Activated gamma-delta T cell treated with Interleukin-2 at 50 U/mL for 16 hours (primary cell): ENCODE measurements at places on chromosomes 12 and 14.

DNA sequence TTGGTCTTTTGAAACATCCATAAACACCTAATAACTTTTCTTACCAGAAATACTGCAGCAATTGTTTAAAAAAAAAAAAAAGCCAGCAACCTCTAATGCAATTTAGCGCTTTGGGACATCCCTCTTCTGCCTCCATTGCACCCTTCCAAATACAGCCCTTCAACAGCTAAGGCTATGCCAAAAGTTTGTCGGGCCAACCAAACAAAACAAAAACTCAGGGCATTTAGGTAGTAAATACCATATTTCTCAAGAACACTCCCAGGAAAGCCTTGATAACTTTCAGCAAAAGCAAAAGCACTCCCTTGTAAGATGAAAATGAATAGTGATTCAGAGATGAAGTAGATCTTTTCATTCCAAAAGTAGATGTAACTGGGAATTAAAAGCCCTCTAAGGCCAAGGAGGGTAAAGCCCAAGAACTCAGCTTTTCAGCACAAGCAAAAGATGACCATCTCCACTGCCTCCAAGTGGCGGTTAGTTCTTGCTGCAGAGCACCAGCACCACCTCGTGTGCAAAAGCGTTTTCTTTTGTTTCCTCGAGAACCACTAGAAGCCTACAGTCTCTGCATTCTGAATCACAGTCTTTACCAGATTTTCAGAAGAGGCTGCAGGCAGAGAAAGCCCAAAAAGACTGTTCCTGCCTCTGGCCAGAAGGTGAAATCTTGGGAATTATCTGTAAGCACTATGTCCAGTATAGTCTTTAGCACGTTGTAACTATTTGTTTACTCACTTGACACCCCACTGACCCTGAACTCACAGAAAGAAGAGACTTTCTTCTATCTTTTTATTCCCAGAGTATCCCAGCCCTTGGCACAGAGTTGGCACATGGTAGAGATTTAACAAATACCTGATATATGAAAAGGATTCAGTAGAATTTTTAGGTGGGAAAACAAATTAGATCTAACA lies 53.1 kb downstream of the SIX6 start:
- no peak for DNase-seq

GRCh38 chr12:68454892-68455291 lies 122.7 kb upstream of the MDM1 start:
- DNase-seq: no peak

- no peak for DNase-seq
Measured at GRCh38 chr14:81033698-81034240, 78.3 kb downstream of the TSHR start.

- DNase-seq: peak; percentile 6
Measured at GRCh38 chr12:118103601-118104382, at the start of gene VSIG10. Gene VSIG10, minus strand, starts transcription at chr12:118104011. Its CDS starts 340 bp downstream, at chr12:118103671.

- no peak for DNase-seq
Measured at GRCh38 chr14:37708481-37708880, 113.1 kb downstream of the TTC6 start.
